ENCODE measurements at places on chromosomes 4 and X.

DNA sequence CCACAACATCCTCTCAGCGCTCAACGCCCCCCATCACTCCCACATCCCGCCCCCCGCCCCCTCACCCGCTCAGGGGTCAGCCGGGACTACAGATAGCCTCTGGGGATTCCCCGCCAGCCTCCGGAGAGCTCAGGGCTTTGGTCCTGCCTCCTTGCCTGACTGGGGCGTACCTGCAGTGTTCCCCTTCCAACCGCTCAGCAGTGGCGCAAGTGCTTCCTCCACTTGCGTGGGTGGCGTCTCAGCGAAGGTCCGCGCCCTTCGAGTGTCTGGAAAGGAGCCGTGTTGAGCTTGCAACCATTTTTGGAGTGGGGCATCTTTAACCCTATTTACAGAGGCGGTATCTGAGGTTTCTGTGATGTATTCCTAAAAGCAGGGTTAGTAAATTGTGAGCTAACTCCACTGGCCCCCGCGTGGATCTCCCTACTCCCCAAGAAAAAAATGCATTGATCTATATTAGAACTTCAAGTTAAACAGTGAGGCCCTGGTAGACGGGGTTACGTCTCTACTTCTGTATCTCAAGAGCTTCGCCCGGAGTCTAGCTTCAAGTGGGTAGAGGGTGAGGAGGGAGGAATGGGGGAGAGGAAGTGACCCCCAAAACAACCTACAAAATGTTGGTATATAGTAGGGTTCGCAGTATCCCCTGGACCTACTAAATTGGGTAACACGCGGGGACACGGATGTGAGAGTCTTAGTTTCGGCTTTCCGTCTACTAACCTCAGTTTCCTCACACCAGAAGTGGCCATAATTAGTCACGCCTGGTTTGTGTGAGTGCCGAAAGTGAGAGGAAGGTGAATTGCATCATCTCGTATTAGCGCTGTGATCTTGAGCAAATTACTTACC lies 16.1 kb downstream of the NKX3-2 start:
- no peak for DNase-seq

DNA sequence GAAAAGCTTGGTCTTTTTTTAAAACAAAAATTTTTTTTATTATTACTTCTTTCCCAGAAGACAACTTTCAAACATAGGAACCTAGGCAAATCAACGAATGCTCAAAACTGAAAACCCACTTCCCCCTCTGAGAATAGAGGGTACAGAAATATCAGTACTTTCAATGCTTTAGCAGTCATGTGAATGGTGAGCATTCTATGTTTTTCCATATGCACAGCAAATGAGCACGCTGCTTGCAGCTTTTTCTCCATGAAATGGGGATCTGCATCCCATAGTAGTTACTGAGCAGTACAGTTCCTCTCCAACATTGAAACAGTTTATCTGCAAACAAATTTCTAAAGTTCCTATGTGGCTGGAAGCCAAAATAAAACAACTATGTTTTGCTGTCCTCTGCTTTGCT lies 108.4 kb upstream of the BMP2K start:
- no peak for DNase-seq

GRCh38 chr4:15855804-15856475 lies 77.8 kb downstream of the CD38 start:
- no peak for DNase-seq

DNA sequence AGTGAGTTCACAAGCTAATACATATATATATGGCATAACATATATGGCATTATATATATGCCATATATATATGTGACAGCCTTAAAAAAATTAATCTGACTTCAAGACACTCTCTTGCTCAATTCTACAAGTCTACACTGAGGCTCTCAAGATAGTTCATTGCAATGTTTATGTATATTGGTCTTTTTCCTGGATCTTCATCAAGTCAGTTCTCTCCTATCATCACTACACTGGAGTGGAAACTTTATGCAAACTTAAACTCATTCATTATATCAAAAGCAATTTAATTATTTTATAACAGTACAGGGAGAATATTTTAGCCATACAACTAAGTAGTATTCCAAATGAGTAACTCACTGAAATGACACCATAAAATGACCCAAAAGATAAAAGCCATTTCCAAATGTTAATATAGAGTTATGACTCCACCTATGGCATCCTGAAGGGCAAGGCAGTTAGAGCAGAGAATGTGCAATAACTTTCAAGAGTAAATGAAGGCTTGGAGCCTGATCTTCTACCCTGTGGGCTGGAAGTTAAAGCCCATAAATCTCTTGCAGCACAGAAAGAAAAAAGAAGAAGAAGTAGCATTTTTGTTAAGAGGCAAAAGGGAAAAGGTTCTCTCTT lies 176.3 kb upstream of the SLIT2 start:
- DNase-seq = no peak

- no peak for DNase-seq
Measured at GRCh38 chr4:124941267-124941666, 228.7 kb upstream of the ANKRD50 start.

DNA sequence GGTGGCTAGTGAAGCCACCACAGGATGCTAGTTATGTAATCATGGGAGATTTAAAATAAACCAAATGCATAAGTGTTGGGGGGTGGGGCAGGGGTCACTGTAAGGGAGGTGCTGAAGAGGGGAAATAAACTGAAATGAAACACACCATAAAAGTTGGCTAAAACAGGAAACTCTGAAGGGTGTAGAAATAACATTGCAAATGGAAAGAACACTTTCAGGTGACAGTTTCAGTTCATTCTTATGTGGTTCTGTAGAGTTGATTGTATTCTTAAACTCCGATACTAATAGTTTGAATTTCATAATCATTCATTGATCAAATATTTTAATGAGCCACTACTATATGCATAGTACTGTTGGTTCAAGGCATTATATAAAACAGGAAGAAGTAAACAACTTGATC lies 80.1 kb downstream of the HDAC8 start:
- no peak for DNase-seq

GRCh38 chr4:101103381-101104142 lies 243.8 kb downstream of the PPP3CA start:
- no peak for DNase-seq

- no peak for DNase-seq
Measured at GRCh38 chr4:172725581-172725980, 443.0 kb upstream of the GALNT7 start.

GRCh38 chr4:30844861-30845582 lies 124.9 kb downstream of the PCDH7 start:
- DNase-seq = no peak

GRCh38 chr4:19178835-19179234 lies 1072.9 kb upstream of the SLIT2 start:
- no peak for DNase-seq

Data from activated CD4-positive, alpha-beta T cell treated with anti-CD3 and anti-CD28 coated beads, Interleukin-2, amount 50 U/mL, for 1 hour (primary cell).